ENCODE measurements at places on chromosomes 7 and 10. TPM values are rescaled to one million over a fixed set of nuclear protein-coding genes. Genes with fewer than 3 reads are reported as not detected.

- no peak for DNase-seq
Observed at GRCh38 chr10:22643116-22643515, 71.3 kb downstream of the PIP4K2A start.

PON1 gene
- total RNA-seq: not detected

GRCh38 chr10:42574336-42574735, 64.0 kb downstream of the ZNF33B start:
- DNase-seq: no peak

- DNase-seq: no peak
Observed at GRCh38 chr10:71516890-71517289, 120.2 kb downstream of the CDH23 start.

DNA sequence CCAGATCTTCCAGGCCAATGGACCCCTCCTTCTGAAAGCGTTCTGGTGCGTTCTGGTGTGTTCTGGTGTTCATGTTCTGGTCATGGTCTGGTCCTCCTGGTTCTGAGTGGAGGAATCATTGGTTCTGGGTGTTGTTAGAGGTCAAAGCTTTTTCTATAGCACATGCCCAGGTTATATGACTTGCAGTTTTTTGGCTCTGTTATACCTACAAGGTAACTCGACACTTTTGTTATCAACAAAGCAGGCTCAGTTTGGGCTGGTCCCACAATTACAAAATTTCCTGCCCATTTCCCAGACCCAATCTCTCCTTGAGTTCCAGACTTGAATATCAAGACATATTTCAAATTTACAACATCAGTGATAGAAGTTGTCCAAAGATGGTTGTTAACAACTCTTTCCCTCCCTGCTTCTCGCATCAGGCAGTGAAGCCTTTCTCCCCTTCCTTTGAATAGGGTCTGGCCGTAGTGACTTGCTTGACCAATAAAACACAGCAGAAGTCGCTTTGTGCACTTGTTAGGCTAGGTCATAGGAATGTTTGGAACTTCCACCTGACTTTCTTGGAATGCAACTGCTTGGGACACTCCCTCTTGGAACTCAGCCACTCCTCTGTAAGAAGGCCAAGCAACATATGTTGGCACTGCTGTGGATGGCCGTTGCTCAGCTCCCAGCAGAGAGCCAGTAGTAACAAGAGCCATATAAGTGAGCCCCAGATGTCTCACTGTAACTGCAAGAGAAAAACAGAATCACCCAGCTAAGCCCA, 83.1 kb upstream of the STEAP1B start:
- no peak for DNase-seq

DNA sequence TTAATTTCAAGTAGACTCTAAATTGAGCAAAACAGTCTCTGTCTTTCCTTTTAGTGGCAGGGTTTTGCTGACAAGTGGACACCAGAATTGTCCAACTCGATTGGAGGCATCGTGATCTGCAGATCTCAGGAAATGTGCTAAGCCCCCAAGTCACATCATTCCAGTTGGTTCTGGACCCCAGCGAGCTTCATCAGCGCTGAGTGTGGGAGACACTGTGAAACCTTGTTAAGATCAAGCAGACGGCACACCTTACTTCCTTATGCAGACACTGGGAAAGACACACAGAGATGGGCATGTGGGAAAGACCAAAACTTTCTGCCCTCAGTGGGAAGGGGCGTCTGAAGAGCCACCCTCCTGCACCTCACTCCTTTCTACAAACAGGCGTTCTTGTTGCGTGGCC, 440.8 kb downstream of the GLRX3 start:
- DNase-seq: no peak

AVL9 gene
- total RNA-seq: 26.1 TPM

MOSPD3 gene
- 16.5 TPM for total RNA-seq

DNA sequence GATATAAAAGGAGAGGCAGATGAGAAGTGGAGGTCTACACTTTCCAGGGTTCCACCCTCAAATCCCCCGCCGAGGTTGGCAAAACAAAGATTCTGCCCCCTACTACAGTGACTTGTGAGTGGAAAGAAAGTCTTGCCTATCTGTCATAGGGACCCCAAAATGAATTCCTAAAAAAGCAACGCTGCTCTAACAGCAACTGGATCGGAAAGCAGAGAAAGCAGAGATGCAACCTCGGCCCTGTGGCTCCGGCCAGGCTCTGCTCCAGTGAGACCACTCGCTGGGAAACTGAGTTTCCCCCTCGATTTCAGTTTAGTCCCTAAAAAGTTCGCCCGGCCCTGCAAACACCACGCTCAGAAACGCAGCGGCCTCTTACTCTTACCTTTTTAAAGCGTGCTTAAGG, 297.9 kb upstream of the NFE2L3 start:
- no peak for DNase-seq

EMX2 gene
- total RNA-seq: not detected

GRCh38 chr7:91596287-91596686, 284.2 kb downstream of the MTERF1 start:
- DNase-seq: no peak

CABCOCO1 gene
- total RNA-seq: not detected

DNA sequence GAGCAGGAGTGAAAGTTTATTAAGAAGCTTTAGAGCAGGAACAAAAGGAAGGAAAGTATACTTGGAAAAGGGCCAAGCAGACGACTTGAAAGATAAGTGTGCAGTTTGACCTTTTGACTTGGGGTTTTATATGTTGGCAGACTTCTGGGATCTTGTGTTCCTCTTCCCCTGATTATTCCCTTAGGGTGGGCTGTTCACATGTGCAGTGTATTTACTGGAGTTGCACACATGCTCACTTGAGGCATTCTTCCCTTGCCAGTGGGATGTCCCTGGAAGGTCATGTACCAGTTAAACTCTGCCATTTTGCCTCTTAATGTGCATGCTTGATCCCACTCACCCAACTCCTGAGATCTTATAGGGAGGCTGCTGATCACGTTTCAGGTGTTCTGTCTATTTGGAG, 23.4 kb upstream of the ARHGAP12 start:
- DNase-seq: no peak

GRCh38 chr10:132702601-132703418, 83.1 kb downstream of the NKX6-2 start:
- DNase-seq: no peak

DNTT gene
- total RNA-seq: not detected

DNA sequence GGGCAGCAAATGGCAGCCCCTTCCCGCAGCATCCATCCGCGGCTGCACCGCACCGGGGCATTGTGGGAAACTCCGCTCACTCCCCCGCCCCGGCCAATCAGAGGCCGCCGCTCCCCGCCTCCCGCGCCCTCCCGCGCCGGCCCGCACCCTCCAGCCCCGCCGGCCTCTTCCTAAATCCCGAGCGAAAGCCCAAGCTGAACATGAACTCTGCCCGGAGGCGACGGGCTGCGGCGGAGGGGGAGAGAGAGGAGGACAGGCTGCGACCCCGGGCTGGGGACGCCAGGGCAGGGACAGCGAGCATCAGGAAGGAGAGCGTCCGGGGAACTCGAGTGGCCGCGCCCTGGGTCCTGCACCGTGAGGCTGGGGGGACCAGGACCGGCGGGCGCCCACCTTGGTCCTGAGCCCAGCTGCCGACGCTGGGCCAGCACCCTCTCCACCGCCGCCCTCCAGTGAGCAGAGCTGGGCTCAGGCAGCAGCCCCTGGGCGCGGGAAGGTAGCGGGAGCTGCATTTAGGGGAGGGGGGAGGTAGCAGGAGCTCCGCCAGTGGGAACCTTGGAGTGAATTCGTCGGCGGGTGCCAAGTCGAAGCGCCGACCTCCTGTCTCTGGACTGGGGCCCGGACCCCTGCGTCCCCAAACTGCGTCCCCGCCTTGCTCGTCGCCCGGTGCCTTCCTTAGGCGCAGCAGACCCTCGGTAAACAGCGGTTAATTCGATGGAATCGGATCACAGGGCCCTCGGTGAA, at the start of gene DGKI:
Gene DGKI, minus strand, starts transcription at position 148 of the 741 bp plus-strand sequence.
- DNase-seq: no peak

DNA sequence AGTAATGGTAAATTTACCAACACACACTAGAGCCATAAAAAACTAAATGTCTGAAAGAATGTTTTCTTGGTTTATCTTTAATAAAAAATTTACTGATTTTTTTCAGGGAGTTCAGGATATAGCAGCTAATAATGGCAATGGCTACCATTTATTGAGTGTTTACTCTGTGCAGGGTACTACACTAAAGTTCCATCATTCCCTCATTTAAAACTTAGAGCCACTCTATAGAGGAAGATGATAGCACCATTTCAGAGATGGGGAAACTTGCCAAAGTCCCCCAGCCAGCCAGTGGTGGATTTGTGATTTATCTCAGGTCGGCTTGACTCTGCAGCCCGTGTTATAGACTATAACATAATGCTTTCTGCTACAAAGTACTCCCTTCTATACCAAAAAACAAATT, 86.6 kb downstream of the LSMEM1 start:
- no peak for DNase-seq

GRCh38 chr7:132518102-132518838, 58.0 kb downstream of the PLXNA4 start:
- DNase-seq: no peak

- no peak for DNase-seq
Observed at GRCh38 chr10:8214587-8214986, 160.1 kb downstream of the GATA3 start.

DNA sequence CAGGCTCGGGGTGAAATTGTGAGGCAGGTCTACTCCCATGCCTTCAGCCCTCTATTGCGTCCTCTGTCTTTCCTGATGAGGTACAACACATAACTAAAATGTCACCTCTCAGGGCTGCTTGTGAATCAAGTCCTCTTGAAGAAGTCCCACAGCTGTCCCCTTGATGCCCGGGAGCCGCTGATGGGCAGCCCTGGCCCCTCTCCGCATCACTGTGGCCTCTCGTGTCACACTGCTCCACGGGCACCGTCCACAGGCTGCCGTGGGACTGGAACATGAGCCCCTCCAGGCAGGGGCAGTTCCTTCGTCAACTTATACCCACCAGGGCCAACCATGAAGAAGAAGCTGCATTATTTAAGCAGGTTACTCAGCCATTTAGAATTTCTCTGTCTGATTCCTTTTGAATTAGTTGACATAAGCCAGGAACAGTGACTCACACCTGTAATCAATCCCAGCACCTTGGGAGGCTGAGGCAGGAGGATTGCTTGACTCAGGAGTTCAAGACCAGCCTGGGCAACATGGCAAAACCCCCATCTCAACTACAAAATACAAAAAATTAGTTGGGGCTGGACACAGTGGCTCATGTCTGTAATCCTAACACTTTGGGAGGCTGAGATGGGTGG, 58.5 kb upstream of the UBE3C start:
- no peak for DNase-seq

GRCh38 chr7:151202836-151203235, 7.5 kb downstream of the H2BK1 start:
- DNase-seq: no peak

ITIH2 gene
- total RNA-seq: not detected

GRCh38 chr7:87926581-87927461, 7.2 kb upstream of the ADAM22 start:
- no peak for DNase-seq

GALNT17 gene
- not detected for total RNA-seq

Data from T-helper 17 cell (primary cell).